ENCODE measurements at places on chromosomes 7 and 10.

DNA sequence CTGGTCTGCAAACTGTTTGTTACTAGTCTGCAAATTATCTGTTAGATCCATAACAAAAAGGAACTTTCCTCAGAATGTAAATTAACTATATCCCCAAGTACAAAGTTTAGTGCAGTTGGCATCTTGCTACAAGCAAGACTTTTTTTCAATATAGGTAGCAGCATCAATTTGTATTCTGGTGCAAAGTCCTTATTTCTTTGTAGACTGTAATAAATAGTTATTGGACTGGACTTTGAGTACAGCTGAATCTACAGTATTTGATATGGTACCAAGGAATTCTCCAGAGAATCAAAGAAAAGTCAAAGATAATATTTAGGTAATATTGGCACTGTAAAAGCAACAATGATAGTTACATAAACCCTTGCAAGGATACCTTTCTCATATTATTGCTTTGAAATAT is 89.6 kb downstream of the EXOC6 start:
- no peak for DNase-seq

- no peak for DNase-seq
Observed at GRCh38 chr10:110504111-110504735, 6.5 kb downstream of the DUSP5 start.

GRCh38 chr7:131080754-131081153 is 246.9 kb upstream of the MKLN1 start:
- DNase-seq = no peak

- no peak for DNase-seq
Observed at GRCh38 chr10:119444866-119445265, 97.7 kb downstream of the RGS10 start.

DNA sequence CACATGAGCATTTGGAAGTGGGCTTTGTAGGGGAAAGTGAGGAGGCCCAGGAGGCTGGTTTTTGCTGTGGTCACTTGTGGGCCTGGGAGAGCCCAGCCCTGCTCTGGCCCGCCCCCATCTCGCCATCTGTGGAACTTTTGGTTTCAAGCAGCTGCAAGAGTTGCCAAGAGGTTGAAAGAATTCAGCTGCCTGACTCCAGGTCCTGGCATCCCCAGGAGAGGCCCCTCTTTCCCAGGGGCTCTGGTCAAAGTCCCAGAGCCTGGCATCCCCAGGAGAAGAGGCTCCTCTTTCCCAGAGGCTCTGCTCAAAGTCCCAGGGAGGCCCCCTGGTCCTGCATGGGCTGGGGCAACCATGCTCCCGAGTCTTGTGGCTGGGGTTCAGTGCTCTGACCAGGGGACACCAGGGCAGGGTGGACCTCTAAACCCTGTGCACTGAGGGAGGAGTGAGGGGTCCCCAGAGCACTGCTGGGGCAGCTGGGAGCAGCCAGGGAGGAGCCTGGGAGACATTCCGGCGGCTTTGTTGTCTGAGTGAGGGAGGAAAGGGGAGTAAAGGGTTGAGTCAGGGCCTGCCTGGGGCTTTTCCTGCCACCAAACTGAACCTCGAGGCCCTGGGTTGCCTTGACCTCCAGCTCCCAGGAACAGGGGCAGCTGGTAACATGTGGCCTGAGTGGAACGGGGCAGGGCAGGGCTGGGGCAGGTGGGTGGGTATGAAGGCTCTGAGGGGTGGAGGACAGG is 27.7 kb upstream of the CSGALNACT2 start:
- DNase-seq = no peak

GRCh38 chr10:109934958-109935793 is 11.9 kb upstream of the XPNPEP1 start:
- peak; percentile 59 for DNase-seq

DNA sequence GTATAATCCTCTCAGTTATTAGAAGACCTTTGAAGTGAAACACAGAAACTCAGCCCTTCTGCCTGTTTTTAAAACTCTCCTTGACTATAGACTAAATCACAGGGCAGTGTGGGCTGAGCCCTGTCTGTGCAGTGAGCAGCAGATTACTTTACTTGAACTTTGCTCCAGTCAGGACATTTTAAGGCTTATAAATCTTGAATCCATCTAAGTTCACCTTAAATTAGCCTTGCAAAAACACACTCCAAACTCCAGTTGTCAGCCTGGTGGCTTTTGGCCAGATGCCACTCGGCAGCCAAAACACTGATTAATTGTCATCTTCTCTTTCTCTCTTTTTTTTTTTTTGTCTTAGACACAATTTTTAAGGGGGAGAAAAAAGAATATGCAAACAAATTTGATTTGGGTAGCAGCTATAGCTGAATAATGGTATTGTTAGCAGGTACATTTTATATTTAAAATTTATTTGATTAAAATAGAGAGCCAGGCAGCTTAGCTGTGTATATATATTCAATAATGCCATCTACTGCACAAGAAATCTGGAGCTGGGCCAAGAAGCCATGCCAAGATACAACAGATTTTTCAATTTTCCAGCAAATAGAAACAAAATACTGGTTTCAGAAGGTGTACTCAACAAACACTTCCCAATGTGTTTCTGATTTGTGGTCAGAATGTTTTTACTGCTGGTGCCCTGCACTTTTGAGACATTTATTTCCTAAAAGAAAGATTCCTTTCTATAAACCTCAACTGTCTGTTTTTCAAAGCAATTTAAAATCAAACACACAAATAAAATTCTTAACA is 247.7 kb downstream of the TFEC start:
- no peak for DNase-seq

- DNase-seq = no peak
Observed at GRCh38 chr7:19620470-19620869, 88.4 kb downstream of the POLR1F start.

GRCh38 chr7:934469-935163 is 19.9 kb downstream of the ADAP1 start:
- no peak for DNase-seq
